CD4-positive, alpha-beta T cell treated with Interferon alpha-2 for 1 hour (primary cell): ENCODE measurements at places on chromosomes 12 and 14.

- peak; percentile 78 for DNase-seq
These were observed 66.7 kb downstream of the CCDC88C start for GRCh38 chr14:91350813-91351511.

DNA sequence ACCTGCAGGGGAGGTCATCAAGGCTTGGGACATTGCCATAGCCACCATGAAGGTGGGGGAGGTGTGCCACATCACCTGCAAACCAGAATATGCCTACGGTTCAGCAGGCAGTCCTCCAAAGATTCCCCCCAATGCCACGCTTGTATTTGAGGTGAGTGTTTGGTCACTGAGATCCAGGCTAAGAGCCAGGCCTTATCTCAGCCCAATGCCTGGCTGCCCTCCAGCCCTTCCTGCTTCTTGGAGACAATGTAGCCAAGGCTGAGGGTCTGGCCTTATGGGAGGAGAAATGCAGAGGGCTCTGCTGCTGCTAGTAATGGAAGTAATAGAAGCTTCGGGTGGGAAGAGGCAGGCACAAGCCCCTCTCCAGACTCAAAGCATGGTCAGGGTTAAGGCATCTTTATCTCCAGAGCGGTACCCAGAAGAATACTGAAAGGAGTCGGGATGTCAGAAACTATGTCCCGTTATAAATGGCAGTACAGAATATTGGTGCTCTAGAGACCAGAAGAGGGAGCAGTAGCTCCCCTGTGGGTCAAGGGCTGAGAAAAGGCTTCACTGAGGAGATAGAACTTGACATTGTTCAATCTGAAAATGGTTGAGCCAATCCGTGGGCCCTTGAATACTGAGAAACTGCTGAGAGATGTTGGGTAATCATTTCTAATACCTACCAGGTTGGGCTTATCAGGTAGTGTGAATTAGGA lies 3.1 kb downstream of the FKBP4 start:
- no peak for DNase-seq

- no peak for DNase-seq
These were observed 11.1 kb downstream of the CCDC197 start for GRCh38 chr14:94008234-94008633.

DNA sequence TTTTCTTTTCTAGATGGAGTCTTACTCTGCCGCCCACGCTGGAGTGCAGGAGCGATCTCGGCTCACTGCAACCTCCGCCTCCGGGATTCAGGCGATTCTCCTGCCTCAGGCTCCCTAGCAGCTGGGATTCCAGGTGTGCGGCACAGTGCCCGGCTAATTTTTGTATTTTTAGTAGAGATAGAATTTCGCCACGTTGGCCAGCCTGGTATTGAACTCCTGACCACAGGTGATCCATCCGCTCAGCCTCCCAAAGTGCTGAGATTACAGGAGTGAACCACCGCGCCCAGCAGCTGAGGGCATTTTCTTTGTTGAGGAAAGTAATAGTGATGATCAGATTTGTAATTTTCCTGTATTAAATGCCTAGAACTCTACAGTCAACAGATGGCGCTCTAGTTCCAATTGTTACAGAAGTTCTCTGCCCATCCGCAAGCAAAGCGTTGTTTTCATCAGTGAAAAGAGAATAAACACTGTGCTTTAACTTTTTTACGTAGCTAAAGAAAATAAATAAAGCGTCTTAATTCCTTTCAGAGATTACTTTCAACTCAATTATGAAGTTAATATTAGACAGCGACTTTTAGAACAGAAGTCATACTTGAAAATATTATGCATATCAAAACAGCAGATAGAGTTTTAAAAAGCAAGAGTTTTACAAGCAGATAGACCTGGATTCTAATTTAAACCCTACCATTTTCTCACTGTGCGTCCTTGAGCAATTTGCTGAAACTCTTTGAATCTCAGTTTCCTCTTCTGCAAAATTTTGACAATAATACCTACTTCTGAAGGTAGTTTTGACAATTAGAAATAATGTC lies 335.1 kb downstream of the DUSP6 start:
- DNase-seq, result peak; percentile 71

DNA sequence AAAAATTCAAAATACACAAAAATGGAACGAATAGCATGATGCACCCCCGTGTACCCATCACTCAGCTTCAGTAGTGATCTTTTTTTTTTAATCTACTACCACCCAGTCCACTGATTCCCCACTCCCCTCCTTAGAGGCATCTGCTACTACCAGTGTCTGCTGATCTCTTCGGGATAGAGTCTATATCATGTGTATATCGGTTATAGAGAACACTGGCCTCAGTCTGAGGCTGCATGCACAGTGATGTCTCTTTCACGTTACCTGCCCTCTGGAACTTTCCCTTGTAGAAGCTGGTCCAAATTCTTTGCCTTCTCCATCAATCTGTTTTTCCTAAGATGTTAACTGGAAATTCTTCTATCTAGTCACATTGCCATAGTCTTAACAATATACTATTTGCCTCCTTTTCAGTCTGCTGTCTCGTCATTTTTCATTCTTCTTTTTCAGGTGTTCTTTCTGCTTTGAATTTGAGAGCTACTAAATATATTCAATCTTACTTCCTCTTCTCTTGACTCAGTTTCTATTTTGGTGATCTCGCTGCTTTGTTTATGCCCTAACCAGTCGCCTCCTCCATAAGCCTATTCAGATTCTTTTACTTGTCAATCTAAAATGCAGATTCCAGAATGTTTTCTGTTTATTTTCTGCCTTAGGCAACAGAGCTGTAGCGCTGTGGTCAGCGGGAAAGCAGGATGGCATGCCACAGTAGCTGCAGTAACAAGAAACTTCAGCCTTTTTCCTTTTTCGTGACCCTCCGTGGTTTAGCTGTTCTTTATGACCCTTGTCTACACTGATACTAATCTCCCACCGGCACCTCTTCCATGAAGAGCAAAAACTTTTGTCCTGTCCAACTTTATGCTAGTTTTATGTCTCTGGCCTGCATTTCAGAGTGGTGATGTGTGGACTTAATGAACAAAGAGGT lies 67.0 kb downstream of the FBXW8 start:
- DNase-seq, result no peak

DNA sequence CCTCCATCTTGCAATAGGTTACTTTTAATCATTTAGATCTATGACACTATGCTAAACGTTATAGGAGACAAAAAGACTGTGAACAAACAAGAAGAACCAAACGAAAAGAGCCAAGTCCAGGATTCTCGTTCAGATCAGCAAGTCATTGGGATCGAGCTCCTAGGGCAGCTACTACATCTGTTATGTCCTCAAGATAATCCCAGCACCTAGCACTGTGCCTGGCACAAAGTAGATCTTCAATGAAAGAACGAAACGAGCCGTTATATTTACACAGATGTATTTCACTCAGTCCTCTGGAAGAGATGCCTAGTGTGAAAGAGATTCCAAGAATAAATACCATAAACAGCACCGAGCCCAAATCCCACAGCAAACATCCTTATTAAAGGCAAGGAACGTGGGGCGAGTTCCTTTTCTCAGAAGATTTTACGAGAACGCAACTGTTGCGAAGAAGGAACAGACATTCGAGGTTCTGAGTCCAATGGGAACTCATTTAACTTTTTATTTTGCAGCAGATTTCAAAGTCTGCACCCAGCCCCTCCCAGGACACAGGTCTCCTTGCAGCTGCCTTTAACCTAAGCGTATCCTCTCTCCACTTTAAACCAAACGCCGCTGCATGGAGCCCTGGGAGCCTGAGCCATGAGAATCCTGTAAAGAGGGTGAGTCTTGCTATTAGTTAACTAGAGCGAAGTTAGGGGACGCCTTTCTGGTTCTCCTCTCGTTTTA lies 544 bp upstream of the TDP1 start:
- no peak for DNase-seq

GRCh38 chr14:69917287-69917686 lies 38.1 kb downstream of the SMOC1 start:
- DNase-seq, result no peak

DNA sequence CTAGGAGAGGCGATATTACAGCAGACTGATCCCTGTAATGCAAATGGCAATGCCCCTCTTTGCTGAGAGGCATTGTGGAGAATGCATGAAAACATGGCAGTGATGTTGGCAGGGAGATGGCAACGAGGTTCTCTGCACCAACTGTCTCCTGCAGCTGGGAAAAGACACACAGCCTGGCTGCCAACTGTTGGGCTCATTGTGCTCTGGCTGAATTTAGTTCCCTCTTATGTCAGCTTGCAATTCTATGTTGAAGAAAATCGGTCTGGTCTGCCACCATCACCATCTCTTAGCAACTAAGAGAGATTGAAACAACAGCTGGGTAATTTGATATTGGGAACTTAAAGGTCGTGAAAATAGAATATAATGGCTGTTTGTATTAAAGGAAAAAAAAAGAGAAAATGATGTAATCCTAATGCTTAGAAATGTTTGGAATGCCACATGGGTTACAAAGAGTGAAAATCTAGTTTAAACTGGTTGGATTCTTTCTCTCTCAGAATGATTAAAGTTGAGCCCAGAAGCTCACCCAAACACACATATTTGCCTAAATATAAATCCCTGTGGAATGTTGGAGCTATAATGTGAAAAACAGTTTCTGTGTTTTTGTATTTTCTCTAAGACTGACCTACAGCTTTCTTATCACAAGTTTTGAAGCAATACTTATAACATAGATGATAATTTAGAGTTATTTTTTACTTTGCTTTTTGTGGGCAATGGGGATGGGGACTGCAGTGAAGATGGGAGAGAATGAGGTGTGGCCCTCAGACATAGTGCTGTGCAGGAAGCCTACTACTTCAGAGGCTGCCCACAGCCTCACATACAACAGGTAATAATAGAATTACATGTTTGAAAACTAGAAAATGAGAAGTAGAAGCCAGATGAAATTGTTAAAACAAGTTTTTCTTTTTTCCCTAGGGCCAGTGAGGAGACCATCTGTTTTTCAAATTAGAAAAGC lies 143.7 kb downstream of the AKAP6 start:
- DNase-seq, result no peak

GRCh38 chr12:45703942-45704341 lies 25.6 kb upstream of the ARID2 start:
- no peak for DNase-seq

DNA sequence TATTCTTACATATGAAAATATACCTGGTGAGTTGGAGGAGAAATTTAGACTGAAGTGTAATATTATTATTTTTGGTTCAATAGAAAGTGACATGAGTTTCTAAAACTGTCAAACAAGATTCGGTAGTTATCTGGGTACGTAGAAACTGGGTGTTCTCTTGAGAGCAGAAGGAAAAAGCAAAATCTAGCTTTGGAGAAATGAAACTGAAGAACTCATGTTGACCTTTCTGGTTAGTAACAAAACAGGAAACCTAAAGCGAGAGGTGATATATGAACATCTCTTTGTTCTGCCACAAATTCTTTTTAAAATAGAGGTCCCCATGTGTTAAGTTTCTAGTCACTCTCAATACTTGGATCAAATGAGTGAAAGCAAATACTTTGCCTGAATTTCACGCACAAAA lies 401.7 kb downstream of the TRHDE start:
- no peak for DNase-seq

DNA sequence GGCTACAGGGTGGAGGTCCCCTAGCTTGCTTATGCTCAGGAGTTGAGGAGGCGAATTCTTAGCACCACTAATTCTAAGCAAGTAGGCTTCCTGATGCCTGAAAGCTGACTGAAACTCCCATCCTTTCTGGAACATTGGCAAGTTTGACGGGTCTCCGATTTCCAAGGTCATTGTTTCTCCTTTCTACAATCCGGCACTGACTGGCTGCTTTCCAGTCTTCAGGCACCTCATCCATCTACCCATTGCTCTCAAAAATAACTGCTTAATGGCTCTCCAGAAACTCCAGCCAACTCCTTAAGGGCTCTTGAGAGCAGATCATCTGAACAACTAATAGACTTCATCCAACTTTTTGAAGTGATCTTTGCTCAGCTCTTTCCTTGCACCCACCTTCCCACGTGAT lies 13.3 kb downstream of the REM2 start:
- no peak for DNase-seq

GRCh38 chr12:68611094-68611805 lies 551 bp downstream of the RAP1B start:
- DNase-seq, result peak; percentile 63

DNA sequence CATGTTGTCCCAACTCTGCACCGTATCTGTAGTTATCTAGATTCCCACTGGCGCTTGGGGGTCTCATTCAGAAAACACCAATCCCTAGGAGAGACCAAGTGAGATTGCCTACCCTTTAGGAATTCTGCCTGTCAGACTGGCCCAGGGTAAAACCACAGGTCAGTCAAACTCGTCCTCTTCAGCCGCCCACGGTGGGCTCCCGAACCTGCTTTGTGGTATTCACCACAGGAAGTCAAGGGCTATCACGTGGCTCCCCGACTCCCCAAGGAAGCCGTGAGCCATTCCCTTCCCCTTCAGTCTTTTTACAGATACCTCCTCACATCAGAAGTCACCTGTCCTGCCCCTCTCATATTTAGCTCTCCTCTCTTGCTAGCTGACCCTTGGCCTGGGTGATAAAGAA lies 159.9 kb downstream of the EGLN3 start:
- DNase-seq, result no peak

- no peak for DNase-seq
These were observed 2.9 kb downstream of the SCNN1A start for GRCh38 chr12:6372403-6373003.

GRCh38 chr14:73625706-73626105 lies 13.4 kb downstream of the ACOT6 start:
- no peak for DNase-seq

GRCh38 chr12:11106288-11106687 lies 14.2 kb upstream of the TAS2R43 start:
- DNase-seq, result no peak

DNA sequence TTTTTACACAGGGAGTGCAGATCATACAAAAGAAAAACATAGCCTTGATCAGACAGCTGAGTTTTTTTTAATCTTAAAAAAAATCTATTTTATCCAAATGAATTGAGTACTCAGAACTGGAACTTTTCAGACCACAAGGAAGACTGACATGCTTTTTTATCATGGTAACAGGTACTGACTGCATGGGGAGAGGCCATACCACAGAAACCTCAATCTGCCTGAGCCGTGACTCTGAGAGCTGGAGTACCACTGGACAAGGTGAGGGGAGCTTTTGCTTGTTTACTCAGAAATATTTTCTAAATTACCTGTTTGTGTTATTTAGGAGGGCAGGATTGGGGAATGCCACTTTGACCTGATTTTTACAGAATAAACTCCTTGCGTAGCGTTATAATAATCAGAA lies 143.9 kb downstream of the ALX1 start:
- DNase-seq, result no peak

- DNase-seq, result no peak
These were observed 35.7 kb upstream of the GTF2A1 start for GRCh38 chr14:81256289-81256960.

DNA sequence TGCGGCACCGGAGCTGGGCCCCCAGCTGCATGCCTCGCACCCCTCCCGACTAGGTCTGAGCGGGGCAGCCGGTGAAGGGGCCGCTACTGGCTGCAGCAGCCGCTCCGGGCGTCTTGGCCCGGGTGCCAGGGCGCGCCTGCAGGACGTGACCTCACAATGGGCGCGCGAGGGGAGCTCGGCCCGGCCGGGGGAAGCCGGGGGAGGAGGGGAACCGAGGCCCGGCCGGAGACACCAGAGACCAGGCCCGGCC lies 353 bp downstream of the BAG5 start:
- DNase-seq, result no peak

DNA sequence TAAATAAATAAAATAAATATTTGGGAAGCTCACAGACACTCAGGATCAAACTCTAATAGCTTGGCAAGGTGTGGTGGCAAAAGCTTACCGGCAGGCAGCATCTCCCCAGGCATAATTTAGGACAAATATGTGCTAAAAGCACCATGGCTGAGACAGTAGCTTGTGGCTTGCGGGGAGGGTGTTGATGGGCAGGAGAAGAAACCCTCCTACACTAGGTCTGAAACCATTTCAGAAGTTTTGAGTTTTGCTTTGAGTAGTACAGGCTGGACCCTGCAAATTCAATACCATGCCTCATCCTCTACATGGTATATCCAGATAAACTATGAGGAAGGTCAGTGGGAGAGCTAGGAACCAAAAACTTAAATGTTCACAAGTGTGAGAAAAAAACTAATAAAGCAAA lies 33.1 kb downstream of the MAP3K9 start:
- DNase-seq, result no peak
